NCI-H524 treated with DMSO at 0.1 percent for 48 hours (cell line): ENCODE measurements at places on chromosomes 6 and 20.

- DNase-seq: no peak
Measured at GRCh38 chr20:25584905-25585704, at the start of gene NINL. Gene NINL, minus strand, starts transcription at chr20:25585531. Its CDS starts 58,944 bp downstream, at chr20:25526587.

GRCh38 chr6:64255000-64255399 lies 619.4 kb downstream of the PHF3 start:
- DNase-seq: no peak

- no peak for DNase-seq
Measured at GRCh38 chr6:13486679-13487121, 700 bp downstream of the GFOD1 start.

GRCh38 chr6:38153798-38154345 lies 334.3 kb downstream of the ZFAND3 start:
- no peak for DNase-seq

DNA sequence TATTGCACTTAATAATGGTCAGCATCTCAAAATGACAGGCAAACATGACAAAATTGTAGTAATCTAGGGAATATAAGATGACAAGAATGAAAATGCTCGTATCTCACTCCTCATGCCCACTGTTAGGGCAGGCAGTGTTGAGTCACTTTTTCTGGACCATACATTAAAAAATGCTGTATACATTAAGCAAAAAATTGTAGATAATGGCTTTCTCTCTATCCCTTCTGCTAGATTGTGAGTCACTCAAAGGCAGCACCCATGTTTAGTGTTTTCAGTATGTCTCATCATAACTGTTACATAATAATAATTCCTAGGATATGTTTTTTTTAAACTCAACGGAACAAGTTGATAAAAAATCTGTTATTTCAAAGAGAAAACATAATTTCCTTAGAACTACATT lies 199.3 kb downstream of the TENT5A start:
- DNase-seq: no peak

DNA sequence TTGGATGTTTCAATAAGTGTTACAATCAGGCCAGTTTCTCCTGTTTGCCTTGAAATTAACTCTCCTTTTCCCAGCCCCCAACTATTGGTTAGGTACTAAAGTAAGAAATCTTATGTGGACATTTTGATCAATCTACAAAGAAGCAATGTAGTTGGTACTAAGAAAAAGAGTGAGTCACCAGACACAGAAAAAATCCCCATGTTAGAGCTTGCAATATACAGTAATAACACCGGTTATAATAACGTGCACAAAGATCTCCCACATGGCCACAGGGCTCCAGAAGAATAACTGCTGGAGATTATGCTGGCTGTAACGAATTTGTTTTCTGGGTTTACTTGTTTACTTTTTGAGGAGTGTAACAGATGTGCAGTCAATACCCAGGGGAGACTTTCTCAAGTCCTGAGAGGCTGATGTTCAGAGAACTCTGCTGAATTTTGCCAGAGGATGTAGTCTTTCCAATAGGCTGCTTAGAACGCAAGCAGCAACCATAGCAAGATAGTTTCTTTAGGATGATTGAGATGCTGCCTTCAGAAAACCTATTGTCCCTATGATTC lies 166.2 kb upstream of the SPACA1 start:
- no peak for DNase-seq

GRCh38 chr6:132788658-132789395 lies 9.6 kb downstream of the SLC18B1 start:
- no peak for DNase-seq

- DNase-seq: peak; percentile 27
Measured at GRCh38 chr6:80331974-80332373, 225.5 kb downstream of the BCKDHB start.

DNA sequence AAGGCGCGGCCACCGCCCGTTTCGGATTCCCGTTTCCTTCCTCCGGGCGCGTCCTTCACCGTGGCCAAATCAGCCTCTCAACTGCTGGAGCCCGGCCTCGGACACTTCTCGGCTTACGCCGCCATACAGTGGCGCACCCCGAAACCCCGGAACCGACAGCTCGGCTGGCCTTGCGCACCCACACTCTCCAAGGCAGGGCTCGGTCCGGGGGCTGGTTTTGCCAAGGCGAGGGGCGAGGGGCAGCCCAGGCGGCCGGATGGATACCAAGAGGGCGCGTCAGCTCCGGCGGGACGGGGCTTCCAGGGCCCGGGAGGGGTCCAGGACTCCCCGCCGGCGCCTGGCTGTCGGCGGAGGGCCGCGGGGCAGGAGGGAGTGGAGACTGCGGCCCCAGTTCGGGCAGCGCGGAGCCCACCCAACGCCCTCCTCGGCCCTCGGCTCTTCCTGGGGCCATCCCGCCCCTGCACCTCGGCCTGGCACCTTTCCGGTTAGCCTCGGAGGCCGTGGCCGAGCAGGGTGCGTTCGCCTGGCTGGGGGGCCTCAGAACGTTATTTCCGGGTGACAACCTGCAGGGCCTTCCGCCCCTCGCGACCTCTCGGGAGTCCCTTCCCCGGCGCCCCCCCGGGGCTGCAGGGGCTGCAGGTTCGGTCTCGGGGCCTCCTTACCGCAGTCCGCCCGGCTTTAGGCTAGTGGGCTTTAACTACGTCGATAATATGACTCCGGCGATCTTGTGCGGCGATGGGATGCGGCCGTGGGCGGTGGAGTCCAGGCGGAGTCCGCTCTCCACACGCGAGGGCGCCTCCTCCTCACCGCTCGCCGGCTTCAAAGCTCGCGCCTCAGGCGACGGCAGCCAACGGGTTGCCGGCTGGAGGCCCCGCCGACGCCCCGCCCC lies 697 bp upstream of the CEP43 start:
- no peak for DNase-seq

- DNase-seq: no peak
Measured at GRCh38 chr6:165186041-165186440, 123.4 kb downstream of the C6orf118 start.

DNA sequence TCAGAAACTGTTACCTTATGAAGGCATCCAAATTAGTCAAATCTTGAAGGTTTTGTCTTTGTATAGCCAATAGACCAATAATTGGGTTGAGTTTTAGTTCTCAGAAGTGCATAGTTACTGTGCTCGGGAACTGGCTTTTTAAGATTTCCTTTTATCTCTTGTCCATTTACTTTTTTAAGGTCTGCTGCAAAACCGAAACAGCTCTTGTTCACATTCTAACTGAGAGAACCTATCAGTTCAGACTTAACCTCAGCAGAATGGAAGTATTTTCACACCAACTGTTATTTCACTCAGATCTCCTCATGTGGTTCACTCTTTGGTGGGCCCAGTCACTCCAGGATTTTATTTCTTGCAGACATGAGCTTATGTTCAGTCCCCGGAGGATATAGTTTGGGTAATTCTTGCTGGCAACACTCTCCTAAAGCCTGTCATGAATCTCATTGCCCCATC lies 55.5 kb downstream of the TPBG start:
- DNase-seq: no peak

- DNase-seq: no peak
Measured at GRCh38 chr6:141107591-141108160, 1025.0 kb upstream of the GJE1 start.

DNA sequence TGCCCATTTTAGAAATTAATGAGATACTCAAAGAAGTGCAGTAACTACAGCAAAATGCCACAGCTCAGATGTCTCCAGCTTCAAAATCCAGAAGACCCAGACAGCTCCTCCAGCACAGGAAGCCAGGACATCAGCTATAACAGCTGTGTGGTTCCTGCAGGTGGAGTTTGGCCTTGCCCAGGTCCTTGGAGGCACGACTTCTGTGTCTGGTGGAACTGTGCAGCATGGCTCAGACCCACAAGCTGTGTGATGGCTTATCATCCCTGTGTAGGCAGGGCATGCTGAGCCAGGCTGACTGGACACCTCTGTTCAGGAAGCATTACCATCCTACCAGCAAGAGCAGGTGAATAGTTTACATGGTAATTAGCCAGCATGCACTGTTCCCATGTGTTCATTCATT lies 26.5 kb upstream of the CD93 start:
- no peak for DNase-seq

GRCh38 chr6:122400462-122401089 lies 1.1 kb downstream of the HSF2 start:
- DNase-seq: no peak

GRCh38 chr6:5997420-5997987 lies 9.2 kb downstream of the NRN1 start:
- DNase-seq: no peak

GRCh38 chr20:17580895-17581294 lies 11.0 kb downstream of the DSTN start:
- no peak for DNase-seq

DNA sequence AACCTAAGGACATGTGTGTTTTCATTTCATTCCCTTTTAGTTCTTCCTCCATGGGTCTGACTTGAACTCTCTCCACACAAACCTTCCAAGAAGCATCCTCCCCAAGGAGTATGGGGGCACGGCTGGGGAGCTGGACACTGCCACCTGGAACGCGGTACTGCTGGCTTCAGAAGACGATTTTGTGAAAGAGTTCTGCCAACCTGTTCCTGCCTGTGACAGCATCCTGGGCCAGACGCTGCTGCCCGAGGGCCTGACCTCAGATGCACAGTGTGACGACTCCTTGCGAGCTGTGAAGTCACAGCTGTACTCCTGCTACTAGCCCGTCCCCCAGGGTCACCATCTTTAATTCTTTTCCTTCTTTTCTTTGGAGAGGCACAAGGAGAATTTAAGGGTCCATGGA lies 13.5 kb downstream of the TTPAL start:
- no peak for DNase-seq

DNA sequence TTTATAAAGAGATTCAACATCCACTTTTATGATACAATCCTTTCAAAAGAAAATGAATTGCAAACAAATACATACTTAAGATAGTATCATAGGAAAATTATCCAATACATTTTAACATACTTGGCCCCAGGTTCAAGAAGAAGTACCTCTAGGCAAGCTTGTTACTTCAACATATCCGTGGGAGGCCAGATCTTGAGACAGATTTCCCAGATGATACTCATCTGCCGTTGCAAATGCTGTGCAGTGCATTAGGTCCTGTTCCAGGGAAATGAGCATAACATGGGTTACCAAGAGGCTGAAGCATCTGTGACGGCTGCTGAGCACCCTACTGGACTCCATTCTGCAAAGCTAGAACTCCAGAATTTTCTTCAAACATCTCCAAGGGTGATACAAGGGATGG lies 15.6 kb downstream of the RMND1 start:
- DNase-seq: no peak

- no peak for DNase-seq
Measured at GRCh38 chr6:166228839-166229528, 61.3 kb upstream of the TBXT start.

GRCh38 chr6:21791056-21791455 lies 197.5 kb downstream of the SOX4 start:
- DNase-seq: no peak

DNA sequence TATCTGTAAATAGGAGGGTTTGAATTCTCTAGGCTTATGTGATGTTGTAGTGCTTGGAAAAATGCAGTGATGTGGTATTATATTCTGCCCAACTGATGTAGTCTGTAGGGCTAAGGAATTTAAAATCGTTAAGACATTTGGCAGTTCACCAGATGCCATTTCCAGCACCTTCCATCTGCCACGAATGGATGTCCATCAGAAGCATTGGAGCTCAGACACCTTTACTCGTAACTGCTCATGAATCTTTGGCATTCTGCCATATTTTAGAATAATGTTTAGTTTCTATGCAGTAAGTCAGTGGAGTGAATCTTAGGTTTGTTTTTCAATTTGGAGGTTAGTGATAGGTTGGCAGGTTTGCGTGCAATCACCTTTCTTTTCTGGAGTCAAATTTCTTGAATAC lies 2.4 kb upstream of the SYTL3 start:
- no peak for DNase-seq

GRCh38 chr6:122392564-122393350 lies 6.7 kb upstream of the HSF2 start:
- DNase-seq: no peak

DNA sequence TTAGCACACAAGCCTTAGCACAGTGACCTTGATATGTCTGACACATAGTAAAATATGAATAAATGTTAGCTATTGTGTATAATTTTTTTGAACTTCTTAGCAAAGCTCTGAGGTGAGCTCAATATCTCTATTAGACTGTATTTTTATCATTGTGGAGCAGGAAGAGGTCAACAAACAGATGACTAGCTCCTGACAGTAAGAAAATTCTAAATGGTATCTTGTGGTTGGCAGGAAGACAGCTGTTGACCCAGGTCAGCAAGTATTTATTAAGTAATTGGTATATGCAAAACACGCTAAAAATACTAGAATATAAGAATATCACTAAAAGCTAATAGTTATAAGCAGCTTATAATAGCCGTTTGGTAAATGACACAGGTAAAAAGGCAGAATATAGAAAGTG lies 77.5 kb upstream of the MARCKS start:
- DNase-seq: no peak

- no peak for DNase-seq
Measured at GRCh38 chr6:122740936-122741335, 38.6 kb upstream of the FABP7 start.

- DNase-seq: no peak
Measured at GRCh38 chr6:87197547-87197946, 42.2 kb downstream of the ZNF292 start.

DNA sequence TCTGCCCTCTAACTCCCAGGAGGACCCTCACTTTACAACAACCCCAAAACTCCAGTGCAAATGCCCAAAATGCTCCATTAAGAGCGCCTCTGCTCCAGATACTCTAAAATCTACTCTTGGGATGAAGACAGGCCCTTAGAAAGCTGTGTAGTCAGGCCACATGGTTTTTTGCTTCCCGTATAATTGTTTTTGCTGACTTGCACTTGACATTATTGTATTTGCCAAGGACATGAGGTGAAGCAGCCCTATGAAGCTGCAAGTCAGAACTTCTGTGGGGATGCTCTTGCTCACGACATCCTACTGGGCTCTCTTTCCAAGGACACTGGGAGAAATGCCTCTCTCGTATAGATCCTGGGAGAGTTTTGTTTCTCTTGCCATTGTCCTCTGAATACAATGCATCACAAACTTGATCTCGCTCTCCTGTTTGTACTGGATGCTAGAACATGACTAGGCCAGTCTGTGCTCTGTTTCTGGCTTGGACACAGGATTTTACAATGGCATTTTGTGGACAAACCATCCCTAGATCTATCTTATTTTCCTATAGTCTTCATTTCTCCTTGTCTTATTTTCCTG lies 177.2 kb upstream of the DTNBP1 start:
- no peak for DNase-seq

GRCh38 chr6:122872311-122872710 lies 83.3 kb downstream of the SMPDL3A start:
- no peak for DNase-seq

DNA sequence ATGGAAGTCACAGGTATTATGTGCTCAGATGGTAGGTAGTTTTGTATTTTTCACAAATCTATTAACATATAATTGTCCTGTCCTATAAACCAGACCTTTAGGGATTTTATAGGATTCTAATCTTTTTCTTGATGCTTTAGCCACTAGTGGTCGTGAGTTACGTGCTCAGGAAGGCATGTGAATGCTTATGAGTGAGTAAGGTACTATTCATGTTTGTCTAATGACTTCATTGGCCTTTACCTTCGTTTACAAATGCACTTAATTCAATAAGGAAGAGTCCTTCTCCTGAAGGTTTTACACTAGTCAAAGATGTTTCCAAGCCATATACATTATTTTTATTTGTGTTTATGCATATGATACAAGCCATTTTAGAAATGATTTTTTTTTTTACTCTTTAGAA lies 23.0 kb downstream of the PACRG start:
- DNase-seq: no peak

GRCh38 chr20:1491860-1492642 lies 831 bp upstream of the SIRPB2 start:
- no peak for DNase-seq

- no peak for DNase-seq
Measured at GRCh38 chr6:67935976-67936477, 699.1 kb upstream of the ADGRB3 start.

- no peak for DNase-seq
Measured at GRCh38 chr20:61682114-61682995, 383.3 kb downstream of the TAF4 start.

GRCh38 chr6:42532038-42532669 lies 31.7 kb upstream of the UBR2 start:
- DNase-seq: no peak
